ENCODE measurements at places on chromosomes 12 and 14.
A peak's percentile ranks its signal among the peaks of the same experiment; 100 is the strongest.

GRCh38 chr14:68474741-68475140 lies 318.1 kb downstream of the ZFP36L1 start:
- no peak for DNase-seq

DNA sequence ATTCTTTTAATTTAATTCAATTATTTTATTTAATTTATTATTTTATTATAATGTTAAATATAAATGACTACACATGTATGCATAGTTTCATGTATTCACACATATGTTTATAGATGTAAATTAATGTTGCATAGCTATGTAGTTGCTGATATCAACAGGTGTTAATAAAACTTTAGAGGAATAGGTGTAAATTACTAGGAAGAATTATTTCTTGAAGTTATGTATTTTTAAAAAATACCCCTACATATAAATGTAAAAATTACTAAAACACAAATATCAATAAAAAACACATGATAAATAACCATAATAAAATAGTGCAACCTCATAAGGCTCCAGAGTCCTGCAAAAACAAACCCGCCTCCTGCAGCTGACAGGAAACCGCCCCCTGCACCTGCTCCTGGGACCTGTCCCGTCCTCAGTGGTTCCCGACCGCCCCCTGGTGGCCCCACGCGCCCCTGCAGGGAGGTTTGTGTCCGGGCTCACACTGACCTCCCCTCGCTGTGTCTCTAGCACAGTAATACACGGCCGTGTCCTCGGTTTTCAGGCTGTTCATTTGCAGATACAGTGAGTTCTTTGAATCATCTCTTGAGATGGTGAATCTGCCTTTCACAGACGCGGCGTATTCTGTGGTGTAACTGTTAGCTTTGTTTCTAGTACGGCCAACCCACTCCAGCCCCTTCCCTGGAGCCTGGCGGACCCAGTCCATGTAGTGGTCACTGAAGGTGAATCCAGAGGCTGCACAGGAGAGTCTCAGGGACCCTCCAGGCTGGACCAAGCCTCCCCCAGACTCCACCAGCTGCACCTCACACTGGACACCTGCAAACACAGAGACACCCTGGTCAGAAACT lies 1264.0 kb downstream of the TMEM121 start:
- peak; percentile 47 for DNase-seq

DNA sequence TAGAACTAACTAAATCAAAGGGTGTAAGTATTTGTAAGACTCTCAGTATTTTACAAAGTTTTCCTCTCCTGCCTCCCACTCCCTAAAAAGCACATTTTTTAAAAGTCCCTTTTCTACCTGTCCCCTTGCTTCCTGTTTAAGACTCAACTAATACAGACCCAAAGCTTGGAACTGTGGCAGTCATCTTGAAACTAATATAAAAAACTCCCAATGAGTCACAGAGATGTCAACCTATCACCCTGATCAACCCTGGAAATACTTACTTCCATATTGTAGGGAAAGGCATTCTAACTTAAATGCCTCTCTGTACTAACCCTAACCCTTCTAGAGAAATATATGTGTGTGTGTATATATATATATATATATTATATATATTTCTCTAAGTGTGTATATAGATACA lies 184.8 kb downstream of the SPTSSA start:
- no peak for DNase-seq

- DNase-seq = no peak
Observed at GRCh38 chr12:116996093-116996492, 85.3 kb downstream of the FBXW8 start.

GRCh38 chr14:81868172-81868571 lies 334.5 kb upstream of the SEL1L start:
- no peak for DNase-seq

GRCh38 chr14:22540293-22540692 lies 48.7 kb downstream of the DAD1 start:
- DNase-seq = no peak

DNA sequence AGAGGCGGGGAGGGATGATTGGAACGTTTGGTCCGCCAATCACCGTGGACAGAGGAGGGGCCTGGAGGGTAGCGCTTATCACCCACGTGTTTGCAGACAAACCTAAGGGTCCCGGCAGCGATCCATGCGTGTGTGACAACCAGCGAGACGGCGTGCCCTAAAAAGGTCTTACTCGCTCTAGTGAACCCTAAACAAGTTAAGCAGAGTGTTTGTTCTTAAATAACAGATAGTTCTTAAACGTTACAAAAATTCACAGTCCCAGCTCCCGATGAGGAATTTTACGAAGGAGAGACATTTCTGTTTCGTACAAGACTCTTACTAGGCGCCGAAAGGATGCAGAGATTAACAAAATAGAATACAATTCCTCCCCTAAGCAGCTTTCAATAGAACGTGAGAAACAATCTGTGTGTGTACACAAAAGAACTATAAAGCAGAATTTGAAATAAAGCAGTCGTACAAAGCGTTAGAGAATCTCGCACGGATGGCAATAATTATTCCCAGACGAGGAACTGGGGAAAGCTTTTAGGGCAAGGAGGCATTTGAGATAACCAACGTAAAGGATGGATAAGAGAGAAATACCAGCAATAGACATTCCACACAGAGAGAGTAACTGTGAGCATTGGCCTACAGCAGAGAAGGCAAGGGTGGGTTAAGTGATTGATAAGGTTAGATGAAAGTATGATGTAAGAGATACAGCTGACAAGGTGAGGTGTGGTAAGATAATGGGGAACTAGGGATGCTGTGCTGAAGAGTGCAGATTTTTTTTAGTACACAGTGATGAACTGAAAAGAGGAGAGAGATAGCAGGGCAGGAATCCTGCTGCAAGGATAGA lies 831 bp upstream of the RPS6KA5 start:
- peak; percentile 27 for DNase-seq

Measured in T-cell (primary cell).